ENCODE measurements at places on chromosomes 4 and X. TPM values are rescaled to one million over a fixed set of nuclear protein-coding genes. Genes with fewer than 3 reads are reported as not detected.

- H3K36me3 ChIP-seq: no peaks in the 10 kb centered on the region
- no peak overlapping the region for H3K4me3 ChIP-seq
- peak; percentile 74 for DNase-seq
- peaks cover 7% of the 10 kb centered on the region for H3K4me1 ChIP-seq
- H3K27me3 ChIP-seq: no peaks in the 10 kb centered on the region
These were observed 1297.7 kb downstream of the C4orf33 start for GRCh38 chr4:130393642-130394041.

The PHOX2B gene
- total RNA-seq: not detected

- H3K27ac ChIP-seq: no peak overlapping the region
- no peaks in the 10 kb centered on the region for H3K36me3 ChIP-seq
- no peaks in the 10 kb centered on the region for H3K27me3 ChIP-seq
- H3K4me3 ChIP-seq: no peak overlapping the region
These were observed 14.2 kb downstream of the FSTL5 start for GRCh38 chr4:162149644-162150043.

The USP11 gene
- 80.8 TPM for total RNA-seq

The PPP2R2C gene
- total RNA-seq: 1.1 TPM

DNA sequence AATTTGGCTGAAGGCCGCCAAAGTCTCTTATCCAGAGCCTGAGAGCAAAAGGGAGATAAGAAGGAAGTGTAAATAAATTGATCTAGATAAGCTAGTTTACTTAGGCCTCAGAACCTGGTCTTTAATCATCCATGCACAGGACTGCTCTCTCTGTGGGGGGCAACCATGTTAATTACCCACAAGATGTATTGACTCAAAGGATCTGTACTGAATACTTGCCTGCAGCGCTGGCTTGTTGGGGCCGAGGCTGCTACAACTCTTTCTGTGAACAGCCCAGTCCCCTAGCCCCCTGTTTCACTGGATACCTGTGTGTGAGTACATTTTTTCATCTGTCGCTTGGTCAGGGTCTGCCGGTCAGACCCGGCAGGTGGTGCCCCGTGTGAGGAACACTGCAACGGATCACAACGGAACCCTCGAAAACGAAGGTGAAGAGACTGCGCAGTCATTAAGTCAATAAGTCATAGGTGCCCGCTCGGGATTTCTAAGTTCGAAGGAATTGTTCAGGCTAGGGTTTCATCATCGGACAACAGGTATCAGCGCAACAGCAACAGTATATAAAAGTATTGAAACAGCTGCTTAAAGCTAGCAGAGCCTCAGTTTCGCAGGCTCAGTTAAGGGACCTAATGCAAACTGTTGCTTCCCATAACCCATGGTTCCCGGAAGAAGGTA, 8.3 kb downstream of the MAGEA11 start:
- H3K4me3 ChIP-seq: no peak overlapping the region
- no peaks in the 10 kb centered on the region for H3K4me1 ChIP-seq
- no peaks in the 10 kb centered on the region for H3K27me3 ChIP-seq
- no peaks in the 10 kb centered on the region for H3K36me3 ChIP-seq
- H3K27ac ChIP-seq: no peak overlapping the region

- no peaks in the 10 kb centered on the region for H3K4me1 ChIP-seq
- H3K27ac ChIP-seq: no peak overlapping the region
- no peaks in the 10 kb centered on the region for H3K36me3 ChIP-seq
- no peak overlapping the region for H3K4me3 ChIP-seq
These were observed 761.0 kb downstream of the IL1RAPL1 start for GRCh38 chrX:29348288-29348687.

DNA sequence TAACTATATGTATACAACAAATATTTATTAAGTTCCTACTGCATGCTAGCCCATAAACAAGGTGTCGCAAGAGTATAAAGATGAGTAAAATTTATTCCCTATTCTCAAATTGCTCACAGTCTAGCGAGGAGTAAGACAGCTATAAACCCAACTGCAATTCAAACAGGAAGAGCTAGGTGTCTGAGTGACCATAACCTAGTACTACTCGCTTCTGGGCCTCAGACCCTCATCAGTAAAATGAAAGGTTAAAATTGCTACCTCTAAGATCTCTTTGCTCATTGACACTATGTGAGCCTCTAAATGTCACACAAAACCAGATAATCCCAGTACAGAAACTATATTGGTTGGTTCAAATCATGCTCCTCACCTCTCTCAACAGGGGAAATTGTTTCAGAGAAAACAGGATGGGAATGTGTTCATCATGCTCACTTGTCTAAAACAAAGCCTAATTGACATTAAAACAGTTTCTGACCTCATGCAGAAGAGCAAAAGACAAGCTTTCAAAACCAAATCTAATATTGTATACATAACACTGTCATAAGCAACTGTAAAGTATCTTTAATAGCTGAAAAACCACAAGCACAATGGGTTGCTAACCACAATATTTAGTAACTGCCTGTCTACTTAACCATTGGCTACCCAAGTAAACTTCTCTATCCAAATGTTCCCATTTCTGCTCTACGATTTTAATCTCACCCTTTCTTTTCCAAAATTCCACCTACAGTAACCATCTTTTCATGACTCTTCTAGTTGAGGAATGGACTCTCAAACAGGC, 264.6 kb upstream of the FMR1 start:
- no peak overlapping the region for H3K27ac ChIP-seq
- DNase-seq: no peak
- H3K36me3 ChIP-seq: no peaks in the 10 kb centered on the region
- H3K4me1 ChIP-seq: no peaks in the 10 kb centered on the region
- H3K4me3 ChIP-seq: no peak overlapping the region
- no peaks in the 10 kb centered on the region for H3K27me3 ChIP-seq

The TRIM61 gene
- 1.4 TPM for total RNA-seq

The FRG2 gene
- total RNA-seq: not detected

The SATL1 gene
- 0.19 TPM for total RNA-seq

The ERAS gene
- total RNA-seq: not detected

DNA sequence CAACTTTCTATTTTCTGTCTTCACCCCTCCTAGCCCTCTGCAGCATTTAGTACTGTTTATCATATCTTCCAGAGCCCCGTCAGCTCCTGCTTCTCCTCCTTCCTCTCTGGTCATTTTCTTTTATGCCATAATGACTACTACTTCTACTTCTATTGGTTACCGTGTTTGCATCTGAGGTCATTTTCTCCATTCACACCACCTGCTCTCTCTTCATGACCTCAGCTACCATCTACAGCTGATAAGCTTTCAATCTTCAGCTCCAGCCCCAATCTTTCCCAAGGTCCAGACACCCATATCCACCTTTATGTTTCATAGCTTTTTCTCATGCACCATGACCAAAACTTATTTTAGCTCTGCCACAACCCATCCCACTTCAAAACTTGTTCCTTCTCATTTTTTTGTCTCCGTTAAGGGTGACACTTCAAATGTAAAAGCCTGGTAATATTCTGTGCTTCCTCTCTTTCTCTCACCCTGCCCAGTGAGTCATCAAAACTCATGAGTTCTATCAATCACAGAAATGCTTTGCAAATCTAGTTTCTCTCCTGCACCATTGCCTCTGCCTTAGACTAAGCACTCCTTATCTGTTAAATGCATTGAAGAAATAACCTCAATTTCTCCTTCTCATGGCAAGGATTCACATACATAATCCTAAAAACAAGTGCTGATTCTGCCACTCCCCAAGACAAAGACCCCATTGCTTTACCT, 71.3 kb upstream of the IQCM start:
- no peaks in the 10 kb centered on the region for H3K27me3 ChIP-seq
- no peaks in the 10 kb centered on the region for H3K36me3 ChIP-seq
- H3K4me1 ChIP-seq: peaks cover 11% of the 10 kb centered on the region
- DNase-seq: peak; percentile 30
- H3K27ac ChIP-seq: no peak overlapping the region

DNA sequence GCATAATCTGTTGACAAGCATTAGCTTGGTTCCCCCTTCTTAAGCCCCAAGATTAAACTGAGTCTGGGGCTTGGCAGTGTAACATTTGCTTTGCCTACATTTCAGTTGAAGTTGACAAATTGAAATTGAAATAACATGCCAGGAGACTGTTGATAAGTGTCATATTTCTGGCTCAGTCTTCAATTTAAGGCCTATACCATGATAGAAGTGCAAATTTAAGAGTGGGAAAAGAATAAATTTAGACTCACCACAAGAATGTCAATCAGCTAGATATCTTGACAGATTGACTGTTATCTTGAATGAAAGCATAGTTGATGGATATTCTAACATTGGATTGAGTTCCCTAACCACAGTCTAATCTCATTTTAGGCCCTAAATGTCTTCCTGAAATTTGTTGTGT, 117.6 kb downstream of the MAGEB17 start:
- no peak overlapping the region for H3K27ac ChIP-seq
- DNase-seq: no peak
- H3K4me1 ChIP-seq: no peaks in the 10 kb centered on the region
- no peak overlapping the region for H3K4me3 ChIP-seq
- no peaks in the 10 kb centered on the region for H3K36me3 ChIP-seq
- H3K27me3 ChIP-seq: no peaks in the 10 kb centered on the region

- H3K4me1 ChIP-seq: no peaks in the 10 kb centered on the region
- H3K4me3 ChIP-seq: no peak overlapping the region
- no peak overlapping the region for H3K27ac ChIP-seq
These were observed 622.1 kb downstream of the SPRY1 start for GRCh38 chr4:124018383-124019317.

GRCh38 chrX:15471028-15471427, 22.1 kb downstream of the PIR start:
- no peak overlapping the region for H3K27ac ChIP-seq
- H3K4me1 ChIP-seq: no peaks in the 10 kb centered on the region
- peak; percentile 49 for DNase-seq
- H3K4me3 ChIP-seq: no peak overlapping the region
- no peaks in the 10 kb centered on the region for H3K36me3 ChIP-seq

The FAM114A1 gene
- 159 TPM for total RNA-seq

DNA sequence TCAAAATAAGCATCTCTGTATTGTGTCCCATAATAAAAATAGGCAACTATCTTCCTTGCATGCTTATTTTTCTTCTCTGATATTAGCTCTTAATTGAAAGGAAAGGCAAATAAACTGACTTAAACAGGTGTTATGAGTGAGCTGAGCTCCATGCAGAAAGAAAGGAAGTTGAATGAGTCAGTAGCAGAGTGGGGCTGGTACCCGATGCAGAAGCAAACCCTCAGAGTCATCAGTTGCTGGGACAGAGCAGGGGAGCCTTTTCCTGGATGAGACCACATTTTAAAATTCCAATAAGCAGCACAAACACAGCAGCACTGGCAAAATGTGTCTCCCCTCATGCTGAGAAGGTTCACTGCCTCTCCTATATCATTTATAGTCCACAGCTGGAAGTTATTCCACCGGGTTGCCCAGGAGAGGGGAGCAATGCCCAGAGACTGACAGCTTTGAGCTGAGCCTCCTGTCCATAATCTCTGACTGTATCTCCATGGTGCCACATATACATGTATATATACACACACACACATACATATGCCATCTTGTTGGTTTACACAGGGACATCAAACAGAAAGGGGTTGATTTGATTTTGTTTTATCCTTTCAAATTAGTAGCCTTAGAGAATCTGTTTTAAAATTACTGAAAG, 274.3 kb upstream of the PPARGC1A start:
- H3K4me3 ChIP-seq: no peak overlapping the region
- DNase-seq: peak; percentile 18
- no peaks in the 10 kb centered on the region for H3K36me3 ChIP-seq
- H3K27me3 ChIP-seq: no peaks in the 10 kb centered on the region
- no peaks in the 10 kb centered on the region for H3K4me1 ChIP-seq
- H3K27ac ChIP-seq: no peak overlapping the region

The CYLC1 gene
- not detected for total RNA-seq

DNA sequence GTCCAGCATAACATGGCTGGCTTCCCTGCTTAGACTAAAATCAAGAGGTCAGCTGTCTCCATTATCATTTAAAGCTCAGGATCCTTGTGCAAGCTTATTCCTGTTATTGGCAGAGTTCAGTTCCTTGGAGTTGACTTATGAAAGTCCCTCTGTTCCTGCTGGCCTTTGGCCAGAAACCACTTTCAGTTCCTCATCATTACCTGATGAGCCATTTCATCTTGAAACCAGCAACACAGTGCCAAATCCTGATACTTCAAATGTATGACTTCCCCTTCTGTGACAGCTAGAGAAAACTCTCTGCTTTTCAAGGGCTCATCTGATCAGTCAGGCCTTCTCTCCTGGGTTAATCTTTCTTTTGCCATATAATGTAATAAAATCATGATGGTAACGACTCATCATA, 110.6 kb upstream of the FSTL5 start:
- H3K27me3 ChIP-seq: no peaks in the 10 kb centered on the region
- DNase-seq: no peak
- H3K4me1 ChIP-seq: no peaks in the 10 kb centered on the region
- no peak overlapping the region for H3K4me3 ChIP-seq
- H3K36me3 ChIP-seq: no peaks in the 10 kb centered on the region
- H3K27ac ChIP-seq: no peak overlapping the region

DNA sequence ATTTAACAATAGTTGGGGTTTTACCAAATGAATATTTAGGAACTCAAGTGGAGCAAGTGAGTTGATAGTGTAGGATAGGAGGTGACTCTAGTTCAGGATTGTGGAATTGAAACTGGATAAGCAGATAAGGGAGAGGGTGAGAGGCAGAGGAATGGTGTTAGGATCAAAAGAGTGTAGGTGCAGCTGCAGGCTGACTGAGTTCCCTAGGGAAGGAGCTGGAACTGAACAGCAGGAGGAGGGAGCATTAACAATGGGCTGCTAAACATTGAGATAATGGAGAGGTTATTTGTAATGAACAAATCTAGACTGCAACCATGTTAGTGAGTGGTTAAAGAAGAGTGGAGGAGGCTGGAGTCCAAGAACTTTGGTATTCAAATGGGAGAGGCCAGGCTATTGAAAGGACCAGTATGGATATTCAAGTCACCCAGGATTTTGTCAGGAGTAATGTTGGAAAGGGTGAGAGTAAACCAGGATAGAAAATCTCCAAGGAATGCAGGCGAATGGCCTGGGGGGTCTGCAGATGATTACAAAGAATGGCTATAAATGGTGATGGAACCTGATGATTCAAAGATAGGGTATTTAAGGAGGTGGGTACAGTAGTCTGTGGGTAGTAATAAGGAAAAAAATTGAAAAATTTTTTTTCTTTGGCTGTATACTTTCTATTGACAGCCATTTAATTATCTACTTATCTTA, 497.1 kb upstream of the TENM3 start:
- peaks cover 6% of the 10 kb centered on the region for H3K4me1 ChIP-seq
- peak; percentile 15 for DNase-seq
- no peaks in the 10 kb centered on the region for H3K36me3 ChIP-seq

GRCh38 chr4:95546866-95547714, 1.7 kb downstream of the UNC5C start:
- H3K27ac ChIP-seq: no peak overlapping the region
- H3K4me3 ChIP-seq: peak overlapping the region; percentile 80
- H3K36me3 ChIP-seq: no peaks in the 10 kb centered on the region
- H3K27me3 ChIP-seq: peaks cover 3% of the 10 kb centered on the region
- DNase-seq: no peak
- H3K4me1 ChIP-seq: peaks cover 5% of the 10 kb centered on the region

DNA sequence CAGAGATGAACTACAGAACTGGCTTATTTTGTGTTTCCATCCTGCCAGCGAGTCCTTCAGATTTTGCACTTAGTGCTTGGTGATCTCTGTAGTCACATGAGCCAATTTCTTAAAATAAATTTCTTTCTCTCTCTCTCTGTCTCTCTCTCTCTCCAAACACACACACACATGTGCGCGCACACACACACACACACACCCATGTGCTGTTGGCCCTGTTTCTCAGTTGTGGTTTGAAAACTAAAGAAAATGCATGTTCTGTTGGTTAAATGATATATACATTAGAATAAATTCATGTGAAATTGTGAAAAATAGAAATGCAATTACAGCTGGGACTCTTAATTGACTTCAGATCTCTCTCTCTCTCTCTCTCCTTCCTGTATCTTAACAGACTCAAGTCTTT, 399.3 kb downstream of the FAT4 start:
- no peak overlapping the region for H3K4me3 ChIP-seq
- no peaks in the 10 kb centered on the region for H3K27me3 ChIP-seq
- no peaks in the 10 kb centered on the region for H3K36me3 ChIP-seq
- DNase-seq: no peak
- H3K27ac ChIP-seq: no peak overlapping the region

The VSIG4 gene
- not detected for total RNA-seq
